Myometrial cell (primary cell): ENCODE measurements at places on chromosomes 3 and 15. TPM values are rescaled to one million over a fixed set of nuclear protein-coding genes. Genes with fewer than 3 reads are reported as not detected.

PP2D1 gene
- not detected in 2 replicates for total RNA-seq

PARL gene
- total RNA-seq = 42.7 and 47.3 TPM in 2 replicates

CNTN6 gene
- total RNA-seq = not detected in 2 replicates

SLC24A5 gene
- total RNA-seq = not detected in 2 replicates

LSAMP gene
- under 0.01 and 0.18 TPM in 2 replicates for total RNA-seq

SI gene
- not detected in 2 replicates for total RNA-seq

RGMA gene
- under 0.01 and 0.35 TPM in 2 replicates for total RNA-seq

ALG1L2 gene
- not detected in 2 replicates for total RNA-seq

C3orf85 gene
- total RNA-seq = not detected in 2 replicates

IGF2BP2 gene
- 147 and 170 TPM in 2 replicates for total RNA-seq

CTDSPL gene
- 21.9 and 35.8 TPM in 2 replicates for total RNA-seq

BCL2A1 gene
- 0.71 and 0.86 TPM in 2 replicates for total RNA-seq

AP3B2 gene
- 0.53 TPM in 1 of 2 replicates, not detected in the other for total RNA-seq

WDR49 gene
- not detected in 2 replicates for total RNA-seq

GPR176 gene
- total RNA-seq = 88.4 and 93.1 TPM in 2 replicates

ZCWPW2 gene
- not detected in 2 replicates for total RNA-seq

ARGFX gene
- not detected in 2 replicates for total RNA-seq

GOLGA8T gene
- not detected in 2 replicates for total RNA-seq

NR2E3 gene
- total RNA-seq = 0.18 TPM in 1 of 2 replicates, not detected in the other

SCG5 gene
- 10.7 and 15.4 TPM in 2 replicates for total RNA-seq

ZBTB38 gene
- 83.6 and 108 TPM in 2 replicates for total RNA-seq

SMCO1 gene
- not detected in 2 replicates for total RNA-seq

CLSTN2 gene
- not detected in 2 replicates for total RNA-seq

CD96 gene
- not detected in 2 replicates for total RNA-seq

SHC4 gene
- 1.9 and 2.9 TPM in 2 replicates for total RNA-seq

MTFMT gene
- total RNA-seq = 26.4 and 30.0 TPM in 2 replicates

TMEM212 gene
- not detected in 2 replicates for total RNA-seq

ZKSCAN7 gene
- 4.9 and 5.7 TPM in 2 replicates for total RNA-seq

LMAN1L gene
- not detected in 2 replicates for total RNA-seq

STRA6 gene
- 9.4 and 11.2 TPM in 2 replicates for total RNA-seq

ARL14 gene
- total RNA-seq = not detected in 2 replicates

KPNA1 gene
- 33.2 and 38.6 TPM in 2 replicates for total RNA-seq

ZNF80 gene
- not detected in 2 replicates for total RNA-seq

ABI3BP gene
- 13.3 and 16.1 TPM in 2 replicates for total RNA-seq

GDPGP1 gene
- 1.2 and 2.3 TPM in 2 replicates for total RNA-seq

IMPG2 gene
- total RNA-seq = under 0.01 and 0.18 TPM in 2 replicates

PLSCR5 gene
- not detected in 2 replicates for total RNA-seq

EXD1 gene
- not detected in 2 replicates for total RNA-seq

SLC6A6 gene
- 7.5 and 8.9 TPM in 2 replicates for total RNA-seq

RLBP1 gene
- not detected in 2 replicates for total RNA-seq
